T-helper 17 cell (primary cell): ENCODE measurements at places on chromosomes 1 and 21. TPM values are rescaled to one million over a fixed set of nuclear protein-coding genes. Genes with fewer than 3 reads are reported as not detected.

OR10J1 gene
- total RNA-seq = not detected

TTC34 gene
- total RNA-seq = 1.1 TPM

IPP gene
- total RNA-seq = 7.6 TPM

TNNI3K gene
- total RNA-seq = 0.50 TPM

MAN1C1 gene
- total RNA-seq = 27.3 TPM

ATAD3B gene
- total RNA-seq = 41.7 TPM

CFAP45 gene
- total RNA-seq = 4.6 TPM
